ENCODE measurements at places on chromosomes 16 and 17.
A peak's percentile ranks its signal among the peaks of the same experiment; 100 is the strongest.

DNA sequence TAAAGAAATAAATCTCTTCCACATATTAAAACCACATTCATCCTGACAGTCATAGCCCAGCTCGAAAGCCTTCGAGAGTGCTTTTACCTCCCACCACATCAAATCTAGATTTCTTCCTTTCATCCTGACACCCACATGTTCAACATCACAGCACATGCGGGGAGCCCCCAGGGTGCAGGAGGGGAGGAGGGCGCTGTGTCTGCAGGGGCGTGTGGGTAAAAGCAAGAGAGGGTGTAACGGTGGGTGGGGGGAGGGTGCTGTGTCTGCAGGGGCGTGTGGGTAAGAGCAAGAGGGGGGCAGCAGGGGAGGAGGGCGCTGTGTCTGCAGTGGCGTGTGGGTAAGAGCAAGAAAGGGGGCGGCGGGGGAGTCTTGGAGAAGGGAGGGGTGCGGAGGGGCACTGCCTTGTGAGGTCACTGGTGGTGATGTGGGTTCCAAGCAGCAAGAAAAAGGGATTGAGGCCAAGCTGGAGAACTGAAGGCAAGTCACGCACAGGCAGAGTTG lies 34.7 kb downstream of the ADCY9 start:
- no peak for DNase-seq

- peak; percentile 49 for DNase-seq
Observed at GRCh38 chr17:794876-795275, 12.7 kb downstream of the MRM3 start.

DNA sequence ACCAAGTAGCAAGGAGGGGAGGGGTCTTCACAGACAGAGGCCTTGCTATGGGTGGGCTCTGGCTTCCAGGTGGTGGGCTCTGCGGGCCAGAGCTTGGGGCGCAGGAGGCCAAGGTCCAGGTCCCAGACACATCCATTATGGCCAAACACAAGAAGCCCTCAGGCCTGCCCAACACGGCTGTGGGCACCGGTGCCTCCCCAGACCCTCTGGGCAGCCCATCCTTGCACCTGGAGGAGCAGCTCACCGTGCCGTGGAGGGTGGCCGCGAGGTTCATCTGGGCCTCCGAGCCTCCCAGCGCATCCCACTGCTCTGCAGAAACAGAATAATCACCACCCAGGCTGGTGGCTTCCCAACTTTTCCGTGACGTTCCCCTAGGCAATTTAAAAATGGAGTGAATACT lies 55.9 kb downstream of the TBC1D16 start:
- no peak for DNase-seq

- no peak for DNase-seq
Observed at GRCh38 chr17:48735062-48735351, 6.5 kb upstream of the HOXB13 start.

GRCh38 chr16:80023865-80024264 lies 423.3 kb upstream of the MAF start:
- DNase-seq: peak; percentile 54

- DNase-seq: no peak
Observed at GRCh38 chr16:68455631-68456030, 7.3 kb upstream of the SMPD3 start.

- DNase-seq: peak; percentile 20
Observed at GRCh38 chr16:3020247-3020603, at the start of gene TNFRSF12A. Gene TNFRSF12A, plus strand, starts transcription at chr16:3020368. Its CDS starts 30 bp downstream, at chr16:3020398.

- no peak for DNase-seq
Observed at GRCh38 chr16:7638306-7638705, 305.7 kb downstream of the RBFOX1 start.

DNA sequence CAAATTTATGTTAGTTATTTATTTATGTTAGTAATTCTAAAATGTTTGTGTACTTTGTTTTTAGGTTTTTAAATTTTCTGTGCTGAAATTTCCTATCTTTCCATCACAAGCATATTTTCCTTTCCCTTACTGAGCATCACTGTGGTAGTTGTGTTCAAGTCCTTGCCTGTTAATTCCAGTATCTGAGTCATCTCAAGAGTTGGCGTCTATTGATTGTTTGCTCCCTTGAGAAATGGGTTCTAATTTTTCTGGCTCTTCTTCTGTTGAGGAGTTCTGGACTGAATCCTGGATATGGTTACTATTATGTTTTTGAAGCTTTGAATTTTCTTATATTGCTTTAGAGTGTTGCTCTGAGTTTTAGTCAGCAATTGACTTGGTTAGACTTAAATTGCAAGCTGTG lies 56.3 kb downstream of the GAN start:
- no peak for DNase-seq

- DNase-seq: peak; percentile 93
Observed at GRCh38 chr17:81094509-81095382, 59.8 kb downstream of the BAIAP2 start.

DNA sequence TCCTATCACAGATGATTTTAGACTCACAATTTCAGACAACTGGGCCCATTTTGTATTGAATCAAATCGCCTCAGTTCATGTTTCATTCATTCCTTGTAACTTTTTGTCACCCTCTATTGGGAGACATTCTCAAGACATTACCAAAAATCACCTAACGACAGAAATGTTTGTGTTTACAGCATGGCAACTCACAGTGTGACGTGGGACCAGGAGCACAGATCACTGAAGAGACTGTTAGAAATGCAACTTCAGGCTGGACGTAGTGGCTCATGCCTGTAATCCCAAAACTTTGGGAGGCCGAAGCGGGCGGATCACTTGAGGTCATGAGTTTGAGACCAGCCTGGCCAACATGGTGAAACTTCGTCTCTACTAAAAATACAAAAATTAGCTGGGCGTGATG lies 249.6 kb downstream of the NTN1 start:
- DNase-seq: no peak
